ENCODE measurements at places on chromosomes 6 and 20.

DNA sequence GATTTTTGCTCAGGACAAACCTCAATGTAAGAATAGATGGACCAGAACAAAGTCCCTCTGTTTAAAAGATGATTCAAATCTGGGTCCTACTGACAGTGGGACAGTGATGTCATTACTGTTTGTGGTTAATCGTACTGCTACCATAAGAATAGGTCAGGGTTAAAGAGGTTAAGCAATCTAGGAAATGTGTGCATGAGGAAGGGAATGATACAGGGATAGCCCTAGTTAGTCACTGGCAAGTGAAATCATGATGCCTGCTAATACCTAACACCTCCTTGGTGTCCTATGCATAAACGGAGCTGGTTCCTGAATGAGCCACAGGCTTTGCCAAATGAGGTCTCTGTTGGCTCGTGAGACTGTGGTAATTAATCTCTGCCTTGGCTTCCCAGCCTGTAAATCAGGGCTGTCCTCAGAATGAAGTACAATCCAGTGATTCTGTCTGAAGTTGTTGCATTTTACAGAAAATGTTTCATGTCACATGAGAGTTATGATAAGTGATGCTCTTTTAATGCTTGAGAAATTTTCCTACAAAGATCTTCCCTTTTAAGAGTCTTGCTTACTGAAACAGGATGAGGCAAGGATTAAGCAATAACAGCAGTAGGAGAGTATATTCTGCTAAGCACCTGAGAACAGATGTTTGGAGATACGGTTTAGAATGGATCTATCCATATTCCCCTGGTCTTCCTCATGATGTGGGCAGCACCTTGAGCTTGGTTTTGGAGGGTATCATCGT lies 3.8 kb downstream of the MEP1A start:
- DNase-seq = no peak

DNA sequence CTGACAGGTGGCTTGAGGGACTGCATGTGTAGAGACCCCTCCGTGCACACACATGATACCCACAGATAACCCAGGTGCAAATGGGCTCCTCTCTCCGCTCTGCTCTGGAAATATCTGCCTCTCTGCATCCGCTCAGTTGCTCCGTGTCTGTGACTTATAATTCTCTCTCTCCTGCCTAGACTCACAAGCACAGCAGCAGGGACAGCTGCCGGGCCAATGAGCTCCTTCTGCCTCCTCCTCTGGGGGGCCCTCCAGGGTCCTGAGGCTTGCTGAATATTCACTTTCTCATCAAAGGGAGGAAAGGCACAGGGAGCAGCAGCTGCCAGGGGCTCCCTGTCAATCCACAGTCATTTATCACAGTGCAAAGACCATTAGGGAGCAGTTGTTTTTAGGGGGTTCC lies 24.1 kb downstream of the LRFN2 start:
- no peak for DNase-seq

DNA sequence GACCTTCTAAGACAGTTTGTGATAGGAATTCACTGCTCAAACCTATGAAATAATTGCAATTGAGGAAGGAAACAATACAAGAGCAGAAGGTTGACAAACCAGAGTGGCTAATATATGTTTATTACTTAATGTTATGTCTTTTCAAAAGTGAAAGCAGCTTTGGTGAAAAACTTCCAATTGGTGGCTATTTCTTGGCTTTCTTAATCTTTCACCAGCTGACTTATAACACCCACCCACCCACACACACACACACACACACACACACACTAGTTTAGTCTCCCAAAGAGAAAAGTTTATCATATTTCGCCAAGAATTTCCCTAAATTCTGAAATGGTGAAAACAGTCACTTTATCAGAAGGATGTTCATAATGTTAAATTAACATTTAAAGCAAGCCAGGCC lies 583.5 kb downstream of the EYS start:
- DNase-seq = no peak

- no peak for DNase-seq
Observed at GRCh38 chr6:33785778-33786177, 3.2 kb downstream of the LEMD2 start.

DNA sequence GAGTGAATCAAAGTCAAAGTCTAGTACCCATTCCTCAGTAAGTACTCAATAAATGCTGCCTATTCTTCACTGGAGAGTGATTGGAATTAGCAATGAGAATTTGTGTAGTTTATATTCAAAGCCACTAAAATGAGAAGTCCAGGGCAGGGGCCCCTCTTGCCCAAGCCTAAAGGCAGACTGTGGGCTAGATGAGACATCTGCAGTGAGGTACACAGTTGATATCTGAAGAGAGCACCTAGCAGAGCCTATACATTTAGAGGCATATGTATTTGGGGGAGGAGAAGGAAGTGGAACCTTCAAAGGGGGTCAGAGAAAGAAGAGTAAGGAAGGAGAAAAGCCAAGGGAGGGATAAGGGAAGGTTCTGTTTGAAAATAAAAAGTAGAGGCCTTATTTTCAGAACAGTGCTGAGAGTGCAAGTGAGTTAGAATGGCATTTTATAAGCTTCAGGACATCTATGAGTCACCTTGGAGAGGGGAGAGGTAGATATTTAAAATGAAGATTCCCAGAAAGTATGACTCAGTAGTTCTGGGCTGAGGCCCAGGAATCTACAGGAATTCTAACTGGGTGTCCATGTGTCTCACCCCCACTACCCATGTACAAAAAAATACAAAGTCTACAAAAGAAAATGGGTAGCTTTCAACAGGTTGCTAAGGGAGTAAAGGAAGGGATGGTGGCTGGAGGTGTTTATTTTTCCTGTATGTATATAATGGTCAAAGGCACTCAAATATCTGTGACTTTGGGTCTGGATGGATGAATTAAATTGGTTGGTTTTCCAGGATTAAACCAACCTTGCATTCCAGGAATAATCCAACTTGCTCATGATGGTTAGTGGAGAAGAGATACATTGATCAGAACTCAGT lies 135.1 kb downstream of the ZFP64 start:
- no peak for DNase-seq

- DNase-seq = no peak
Observed at GRCh38 chr6:7332090-7332745, 19.2 kb upstream of the SSR1 start.

DNA sequence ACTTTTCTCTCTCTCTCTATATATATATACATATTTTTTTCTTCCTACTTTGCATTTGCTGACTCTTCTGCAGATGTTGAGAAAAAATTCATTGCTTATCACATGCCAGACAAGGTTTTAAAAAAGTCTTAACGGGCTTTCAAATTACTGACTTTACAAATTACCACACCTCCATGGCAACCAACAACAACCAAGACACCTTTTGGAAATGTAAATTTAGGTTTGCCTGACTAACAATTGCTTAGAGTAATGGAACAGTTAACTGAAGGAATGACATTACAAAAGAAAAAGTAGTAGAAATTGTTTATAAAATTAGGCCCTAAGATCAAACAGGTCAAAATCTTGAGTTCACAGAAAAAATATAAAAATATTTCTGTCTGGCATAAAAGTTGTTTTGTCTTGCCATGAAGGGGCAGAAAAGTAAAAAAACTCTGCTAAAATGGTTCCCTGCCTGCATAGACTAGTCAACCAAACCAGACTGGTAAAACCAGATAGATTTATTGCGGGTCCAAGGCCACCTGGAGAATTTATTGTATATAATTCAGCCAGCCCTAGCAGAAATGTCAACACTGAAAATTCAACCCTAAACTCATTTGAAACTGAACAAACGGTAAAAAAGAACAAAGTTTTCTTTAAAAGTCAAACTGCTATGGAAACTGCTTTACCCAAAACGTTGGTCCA lies 92.8 kb upstream of the FRMD1 start:
- no peak for DNase-seq

DNA sequence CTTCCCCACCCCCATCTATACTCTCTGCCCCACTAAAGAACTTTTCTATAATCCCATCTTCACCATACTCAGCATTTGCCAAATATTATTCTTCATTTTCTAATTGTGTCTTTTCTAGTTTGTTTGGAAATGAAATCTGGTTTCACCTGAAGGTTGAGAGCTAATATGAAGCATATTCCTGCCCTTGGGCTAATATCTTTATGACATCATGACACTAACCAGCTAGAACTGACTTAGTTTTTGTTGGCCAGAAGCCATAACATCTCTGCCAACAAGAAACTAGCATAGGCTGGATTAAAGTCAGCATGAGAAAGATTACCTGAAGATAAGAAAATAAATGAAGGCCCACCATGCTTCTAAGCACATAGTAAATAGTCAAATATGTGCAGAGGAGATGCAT lies 16.7 kb downstream of the UNC5CL start:
- no peak for DNase-seq

GRCh38 chr6:2875359-2876191 lies 27.5 kb downstream of the SERPINB9 start:
- DNase-seq = peak; percentile 36

- DNase-seq = no peak
Observed at GRCh38 chr6:169345146-169345545, 91.5 kb upstream of the THBS2 start.

DNA sequence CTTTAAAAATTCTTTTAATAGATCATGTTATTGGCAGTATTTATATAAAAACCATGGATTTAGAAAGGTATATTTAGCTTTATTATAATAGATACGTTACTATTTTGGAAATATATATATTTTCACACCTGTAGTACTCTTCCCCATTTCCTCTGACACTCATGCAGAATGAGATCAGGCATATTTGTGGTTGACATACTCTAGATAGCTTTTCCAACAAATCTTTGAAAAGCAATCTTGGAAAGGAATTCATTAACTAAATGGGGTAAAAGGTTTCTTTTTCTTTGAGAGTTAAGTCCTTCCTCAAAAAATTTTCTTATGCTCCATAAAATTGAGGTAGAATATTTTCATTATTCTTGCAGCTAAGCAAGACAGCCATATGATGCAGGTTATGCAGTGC lies 14.5 kb downstream of the ASF1A start:
- DNase-seq = no peak

- no peak for DNase-seq
Observed at GRCh38 chr6:14278446-14278845, 160.9 kb downstream of the CD83 start.

DNA sequence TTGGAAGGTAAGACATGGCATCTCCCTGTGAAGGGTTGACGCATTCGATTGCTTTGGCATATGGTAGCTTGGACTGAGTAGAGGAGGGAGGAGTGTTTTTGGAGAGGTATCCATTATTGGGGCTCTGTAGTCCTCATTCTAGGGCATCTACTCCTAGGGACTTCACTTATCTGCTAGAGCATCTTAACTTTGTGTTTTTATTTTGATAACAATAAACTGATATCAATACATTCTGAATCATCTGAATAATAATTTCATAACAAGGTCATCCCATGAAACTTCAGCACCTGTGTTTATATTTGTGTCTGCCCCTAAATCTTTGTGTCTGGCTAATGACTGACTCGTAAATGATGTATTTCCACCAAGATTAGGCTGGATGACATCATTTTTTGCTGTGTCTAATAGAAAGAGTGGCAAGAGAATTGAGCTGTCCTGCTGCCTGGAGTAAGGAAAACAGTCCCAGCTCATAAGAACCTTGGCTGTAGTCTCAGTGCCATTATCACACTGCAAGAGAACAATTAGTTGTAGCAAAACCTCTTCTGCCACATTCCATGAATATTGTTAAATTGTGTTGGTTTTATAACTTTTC lies 288.5 kb downstream of the PRL start:
- DNase-seq = no peak

DNA sequence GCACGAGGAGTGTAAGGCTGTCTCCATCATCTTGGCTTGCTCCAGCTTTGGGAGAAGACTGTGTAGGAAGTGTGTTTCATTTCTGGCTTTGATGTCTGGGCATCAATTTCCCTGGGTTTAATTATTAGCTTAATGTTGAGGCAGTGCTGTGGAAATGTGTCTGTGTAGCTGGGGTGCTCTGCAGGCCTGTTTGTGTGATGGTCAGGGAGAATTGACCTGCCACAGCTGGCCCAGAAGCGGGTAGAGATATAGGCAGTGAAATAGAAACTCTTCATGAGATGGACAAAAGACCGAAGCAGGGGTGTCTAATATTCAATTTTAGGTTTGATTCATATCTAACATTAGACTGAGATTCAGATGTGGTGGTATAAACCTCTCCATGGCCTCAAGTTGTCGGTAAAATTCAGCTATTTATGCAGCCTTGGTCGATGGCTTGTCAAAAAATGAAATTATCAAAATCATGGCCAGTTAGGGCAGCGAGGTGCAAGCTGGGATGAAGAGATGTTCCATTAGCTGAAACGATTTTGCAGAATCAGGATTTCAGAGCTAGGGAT lies 95.3 kb upstream of the SNX9 start:
- no peak for DNase-seq

DNA sequence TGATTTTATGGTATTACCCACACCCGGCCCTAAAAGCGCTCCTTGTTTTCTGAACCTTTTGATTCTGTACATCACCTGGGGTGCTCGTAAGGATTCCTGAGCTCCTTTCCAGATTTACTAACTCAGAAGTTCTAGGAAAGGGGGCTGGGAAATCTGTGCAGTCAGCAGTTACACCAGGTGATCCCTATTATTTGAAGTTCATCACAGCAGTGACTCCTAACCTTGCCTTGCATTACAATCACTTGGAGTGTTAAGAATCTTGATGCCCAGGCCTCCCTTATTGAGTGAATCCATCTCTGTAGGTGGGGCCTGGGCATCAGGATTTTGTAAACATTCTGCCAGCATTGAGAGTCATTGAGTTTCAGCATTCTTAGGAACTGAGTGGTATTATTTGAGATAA lies 44.7 kb downstream of the BMP6 start:
- DNase-seq = no peak

DNA sequence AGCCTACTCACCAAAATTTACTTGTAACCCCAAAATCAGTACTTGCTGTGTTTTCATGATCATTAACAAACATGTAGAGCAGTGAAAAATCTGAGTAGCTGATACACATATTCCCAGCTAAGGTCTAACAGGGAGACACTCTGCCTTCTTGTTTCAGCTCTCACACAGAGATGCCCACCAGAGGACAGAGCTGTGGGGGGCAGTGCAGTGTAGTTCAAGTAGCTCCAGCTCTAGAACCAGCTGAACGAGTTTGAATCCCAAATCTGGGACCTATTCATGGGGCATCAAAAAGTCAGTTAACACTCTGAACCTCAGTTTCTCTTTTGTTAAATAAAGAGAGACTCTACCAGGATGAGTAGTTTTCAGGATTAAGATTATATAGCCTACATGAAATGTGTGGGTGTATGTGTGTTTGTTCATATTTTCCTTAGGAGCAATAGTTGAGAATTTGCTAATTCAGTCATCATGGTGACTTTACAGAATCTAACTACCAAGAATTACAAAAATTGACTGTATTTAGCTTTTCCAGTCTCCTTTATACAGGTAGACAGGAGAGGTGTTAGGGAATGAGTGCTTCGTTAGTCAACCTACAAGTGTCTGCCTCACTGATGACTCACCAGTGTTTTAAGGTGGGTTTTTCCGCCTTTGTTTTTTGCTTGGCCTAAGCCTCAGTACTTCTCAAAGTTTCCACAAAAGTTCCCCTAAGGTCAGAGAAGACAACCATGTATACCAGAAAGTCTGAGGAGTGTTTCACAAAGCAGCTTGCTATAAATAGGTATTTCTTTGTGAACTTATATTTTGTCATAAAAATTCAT lies 164.0 kb upstream of the RUNX2 start:
- DNase-seq = no peak

All from activated gamma-delta T cell treated with anti-CD3 and anti-CD28 coated beads, Interleukin-2, amount 50 U/mL, for 16 hours (primary cell).